AML-193 (cell line): ENCODE measurements at places on chromosomes 5 and 9.

DNA sequence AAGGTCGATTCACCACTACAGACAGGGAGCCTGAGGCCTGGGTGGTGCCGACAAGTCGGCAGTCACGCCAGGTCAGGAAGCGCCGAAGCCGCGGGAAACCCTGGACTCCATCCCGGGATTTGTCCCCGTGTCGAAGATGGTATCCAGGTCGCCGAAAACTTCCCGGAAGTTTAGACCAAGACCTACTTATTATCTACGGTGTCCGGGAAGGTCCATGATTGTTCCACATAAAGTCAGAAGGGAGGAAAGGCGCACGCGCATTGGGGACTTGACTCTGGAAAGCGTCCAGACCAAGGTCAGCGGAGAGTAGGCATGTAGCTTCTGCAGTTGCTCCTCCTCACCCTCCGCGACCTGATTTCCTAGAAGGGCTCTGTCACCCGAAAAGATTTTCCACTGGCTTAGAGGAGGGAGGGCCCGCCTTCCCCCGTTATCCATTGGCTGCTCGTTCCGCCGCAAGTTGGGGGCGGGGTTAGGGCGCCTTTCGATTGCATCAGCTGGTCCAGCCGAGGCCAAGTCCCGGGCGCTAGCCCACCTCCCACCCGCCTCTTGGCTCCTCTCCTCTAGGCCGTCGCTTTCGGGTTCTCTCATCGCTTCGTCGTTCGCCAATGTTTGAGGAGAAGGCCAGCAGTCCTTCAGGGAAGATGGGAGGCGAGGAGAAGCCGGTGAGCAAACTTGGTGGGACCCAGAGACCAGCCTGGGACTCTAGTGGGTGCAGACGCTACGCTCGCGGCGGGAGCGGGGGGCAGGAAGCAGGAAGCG lies at the start of gene TARS1:
TARS1 (plus strand) TSS at position 484 of the 759 bp plus-strand sequence; CDS start at position 606, 122 bp downstream.
- peak; percentile 98 for DNase-seq

DNA sequence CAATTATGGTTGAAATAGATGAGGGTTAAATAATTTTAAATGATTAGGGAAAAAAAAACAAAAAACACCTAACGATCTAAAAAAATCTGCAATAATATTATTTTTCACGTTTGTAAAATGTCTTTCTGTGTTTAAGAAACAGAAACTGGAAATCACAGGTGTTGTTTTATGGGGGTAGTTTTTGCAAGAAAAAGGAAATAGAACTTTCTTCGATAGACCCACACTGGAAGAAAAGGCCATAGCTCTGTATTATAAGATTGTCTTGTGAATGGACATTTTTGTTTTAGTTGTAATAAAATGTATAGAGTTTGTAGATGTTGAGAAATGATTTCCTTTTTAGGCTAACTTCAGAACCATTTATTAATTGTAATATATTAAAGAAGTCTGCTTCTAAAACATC lies 5.5 kb downstream of the CSNK1G3 start:
- DNase-seq: no peak

DNA sequence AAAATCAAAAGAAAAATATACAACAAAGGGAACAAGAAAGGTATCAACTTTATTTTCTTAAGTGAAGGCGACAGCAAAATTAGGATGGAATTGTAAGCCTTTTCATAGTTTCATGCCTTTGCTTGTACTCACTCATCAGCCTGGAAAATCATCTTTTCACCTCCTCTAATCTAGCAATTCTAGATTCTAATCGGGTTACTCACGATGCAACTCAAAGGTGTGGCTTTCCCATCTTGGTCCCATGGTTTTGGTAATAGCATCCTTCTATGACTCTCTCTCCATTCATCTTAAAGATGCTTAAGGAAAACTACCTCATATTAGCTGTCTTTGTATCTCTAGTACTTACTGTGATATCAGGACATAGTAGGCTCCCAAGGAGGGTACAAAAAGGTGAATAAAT lies 30.5 kb downstream of the DNAH5 start:
- DNase-seq: no peak

DNA sequence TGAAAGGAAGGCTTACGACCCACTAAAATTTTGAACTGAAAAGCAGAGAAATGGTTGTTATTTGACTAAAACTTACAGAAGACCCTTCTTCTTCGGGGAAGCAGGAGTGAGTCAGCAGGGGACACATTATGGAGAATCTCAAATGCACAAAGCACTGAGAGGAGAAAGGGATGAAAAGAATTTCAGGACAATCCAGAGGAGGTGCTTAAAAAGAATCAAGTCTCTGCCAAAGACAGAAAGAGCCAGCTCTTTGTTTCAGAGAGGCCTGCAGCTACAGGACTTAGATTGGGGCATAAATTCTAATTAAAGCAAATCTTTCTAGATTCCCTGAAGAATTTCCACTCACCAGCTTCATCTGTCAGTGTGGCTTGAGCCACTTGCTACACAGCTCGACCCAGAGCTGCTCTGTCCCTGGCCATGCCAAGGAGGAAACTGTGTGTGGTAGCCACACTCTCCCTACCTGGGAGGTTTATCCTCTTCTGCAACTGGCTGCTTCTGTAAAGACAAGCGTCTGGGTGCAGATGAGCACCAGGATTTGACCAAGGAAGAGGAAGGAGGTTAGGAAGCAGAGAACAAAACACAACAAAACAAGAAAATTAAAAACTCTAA lies 89.9 kb downstream of the SEMA5A start:
- no peak for DNase-seq

- DNase-seq: no peak
These were observed 69.4 kb downstream of the IQGAP2 start for GRCh38 chr5:76472335-76473008.

- no peak for DNase-seq
These were observed 265.8 kb downstream of the ADGRV1 start for GRCh38 chr5:90824436-90824835.

DNA sequence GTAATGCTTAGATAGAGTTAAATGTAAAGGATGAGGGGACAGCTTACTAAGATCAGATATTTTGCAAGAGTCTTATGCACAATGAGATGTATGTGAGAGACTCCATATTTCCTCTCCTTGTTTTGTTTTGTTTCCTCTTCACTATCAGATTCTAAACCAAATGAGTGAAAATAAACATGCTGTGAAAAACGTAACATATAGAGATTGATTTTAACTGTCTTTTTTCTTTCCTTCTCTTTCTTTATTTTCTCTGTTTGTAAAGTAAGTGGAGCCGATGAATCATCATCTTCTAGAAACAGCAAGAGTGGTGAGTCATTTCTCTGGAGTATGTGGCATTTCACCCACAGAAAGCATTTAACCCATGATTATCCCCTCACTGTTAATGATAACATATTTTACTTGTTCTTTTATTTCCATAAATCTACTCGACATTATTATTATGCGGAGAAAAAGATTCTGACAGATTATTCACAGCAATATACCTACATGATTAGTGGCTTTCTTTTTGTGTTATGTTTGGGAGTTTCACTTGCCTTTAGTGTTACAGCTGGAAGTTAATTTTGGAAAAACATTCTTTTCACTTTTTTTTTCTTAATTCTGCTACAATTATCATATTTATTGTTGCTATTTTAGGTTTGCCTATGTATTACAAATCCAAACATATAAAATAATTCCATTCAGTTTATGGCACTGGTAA lies 2.1 kb upstream of the ANXA1 start:
- DNase-seq: peak; percentile 74

- no peak for DNase-seq
These were observed 98.2 kb downstream of the DAP start for GRCh38 chr5:10662661-10663488.

DNA sequence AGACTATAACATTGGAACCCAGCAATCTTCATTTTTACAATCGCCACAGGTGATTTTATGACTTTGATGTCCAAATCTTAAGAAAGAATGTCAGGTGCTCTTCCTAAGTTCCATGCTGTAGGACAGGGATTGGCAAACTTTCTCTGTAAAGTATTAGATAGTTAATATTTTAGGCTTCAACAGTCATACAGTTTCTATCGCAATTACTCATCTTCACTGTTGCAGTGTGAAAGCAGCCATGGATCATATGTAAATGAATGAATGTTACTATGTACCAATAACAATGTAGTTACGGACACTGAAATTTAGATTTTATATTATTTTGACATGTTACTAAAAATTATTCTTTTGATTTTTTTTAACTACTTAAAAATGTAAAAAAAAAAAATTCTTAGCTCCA lies 169.7 kb downstream of the DTWD2 start:
- no peak for DNase-seq

- DNase-seq: no peak
These were observed 100.0 kb downstream of the KIAA1958 start for GRCh38 chr9:112586599-112587155.
